ENCODE measurements at places on chromosomes 5 and 9.

DNA sequence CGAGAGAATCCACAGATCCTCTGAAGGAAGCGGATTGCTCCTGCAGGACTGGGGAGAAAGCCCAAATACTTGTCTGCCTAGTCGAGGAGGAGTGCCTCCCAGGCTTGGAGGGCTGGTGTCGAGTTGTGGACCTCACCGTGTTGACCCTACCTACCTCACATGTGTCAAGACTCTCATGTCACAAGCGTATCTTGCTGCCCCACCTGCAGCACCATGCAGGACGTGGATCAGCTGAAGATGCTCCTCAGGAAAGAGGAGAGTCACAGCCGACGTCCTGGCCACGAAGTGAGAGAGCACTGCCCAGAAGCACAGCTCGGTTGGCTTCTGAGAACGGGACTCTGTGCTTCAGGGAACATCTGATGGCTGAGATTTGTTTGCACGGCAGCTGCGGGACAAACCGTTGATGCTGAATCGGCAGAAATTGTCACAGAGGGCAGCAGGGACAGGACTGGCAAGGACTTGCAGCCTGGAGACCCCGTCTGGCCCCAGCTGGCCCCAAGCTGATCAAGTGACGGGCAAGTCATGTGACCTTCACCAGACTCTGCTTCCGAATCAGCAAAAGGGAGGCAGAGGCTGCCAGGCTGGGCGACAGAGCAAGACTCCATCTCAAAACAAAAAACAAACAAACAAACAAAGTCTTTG lies 119.1 kb upstream of the ITGA1 start:
- DNase-seq: no peak

DNA sequence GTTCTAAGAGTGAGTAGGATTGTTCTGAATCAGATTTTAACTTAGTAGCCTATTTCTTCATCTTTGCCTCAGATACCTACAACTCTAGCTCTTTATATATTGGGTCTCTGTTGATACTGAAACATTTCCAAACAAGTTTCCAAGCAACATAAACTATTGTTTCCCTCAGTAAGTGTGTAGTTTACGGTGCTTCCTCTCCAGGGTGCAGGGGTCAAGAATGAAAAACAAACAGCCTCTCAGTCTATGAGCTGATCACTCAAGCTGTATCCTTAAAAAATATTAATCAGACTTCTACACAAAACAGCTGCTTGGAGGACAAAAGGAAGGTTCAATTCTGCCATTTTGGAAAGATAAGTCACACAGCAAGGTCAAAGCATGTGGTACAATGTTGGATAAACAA lies 75.0 kb downstream of the ADAMTS12 start:
- no peak for DNase-seq

DNA sequence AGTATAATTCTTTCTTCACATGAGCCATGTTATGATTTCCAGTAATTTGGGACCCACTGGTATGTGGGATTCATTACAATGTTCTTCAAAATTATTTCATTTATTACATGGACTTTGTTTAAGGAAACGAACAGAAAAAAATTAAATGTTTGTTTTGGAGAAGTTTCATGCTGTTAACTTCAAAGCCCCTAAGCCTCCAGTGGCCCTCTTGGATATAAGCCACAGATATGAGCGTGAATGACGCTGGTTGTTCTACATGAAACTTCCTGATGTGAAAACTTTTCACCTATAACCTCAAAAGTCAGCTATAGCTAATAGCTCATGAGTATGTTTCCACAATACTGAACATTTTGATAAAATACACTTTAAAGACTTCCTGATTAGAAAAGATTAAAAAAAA lies 334.2 kb downstream of the PDE4D start:
- DNase-seq: no peak

GRCh38 chr5:131322926-131323325 lies 59.1 kb downstream of the CDC42SE2 start:
- no peak for DNase-seq

- peak; percentile 25 for DNase-seq
Observed at GRCh38 chr5:38121420-38121819, 136.9 kb upstream of the EGFLAM start.

Data from activated CD4-positive, alpha-beta T cell treated with anti-CD3 and anti-CD28 coated beads, Interleukin-2, Interleukin-4, amounts not matched to agents 100 ng/mL and 50 ng/mL, durations not matched to agents 16 hours and 8 hours (primary cell).